Cardiac septum (tissue), 1 donor: ENCODE measurements at places on chromosomes 6 and 20. TPM values are rescaled to one million over a fixed set of nuclear protein-coding genes. Genes with fewer than 3 reads are reported as not detected.

GRCh38 chr6:56838965-56839364, 115.9 kb upstream of the BEND6 start:
- no peak for DNase-seq

- DNase-seq = no peak
Observed at GRCh38 chr6:153032255-153032882, 29.9 kb upstream of the MTRF1L start.

- peak; percentile 9 for DNase-seq
Observed at GRCh38 chr20:47126709-47127108, 229.8 kb downstream of the ZMYND8 start.

DNA sequence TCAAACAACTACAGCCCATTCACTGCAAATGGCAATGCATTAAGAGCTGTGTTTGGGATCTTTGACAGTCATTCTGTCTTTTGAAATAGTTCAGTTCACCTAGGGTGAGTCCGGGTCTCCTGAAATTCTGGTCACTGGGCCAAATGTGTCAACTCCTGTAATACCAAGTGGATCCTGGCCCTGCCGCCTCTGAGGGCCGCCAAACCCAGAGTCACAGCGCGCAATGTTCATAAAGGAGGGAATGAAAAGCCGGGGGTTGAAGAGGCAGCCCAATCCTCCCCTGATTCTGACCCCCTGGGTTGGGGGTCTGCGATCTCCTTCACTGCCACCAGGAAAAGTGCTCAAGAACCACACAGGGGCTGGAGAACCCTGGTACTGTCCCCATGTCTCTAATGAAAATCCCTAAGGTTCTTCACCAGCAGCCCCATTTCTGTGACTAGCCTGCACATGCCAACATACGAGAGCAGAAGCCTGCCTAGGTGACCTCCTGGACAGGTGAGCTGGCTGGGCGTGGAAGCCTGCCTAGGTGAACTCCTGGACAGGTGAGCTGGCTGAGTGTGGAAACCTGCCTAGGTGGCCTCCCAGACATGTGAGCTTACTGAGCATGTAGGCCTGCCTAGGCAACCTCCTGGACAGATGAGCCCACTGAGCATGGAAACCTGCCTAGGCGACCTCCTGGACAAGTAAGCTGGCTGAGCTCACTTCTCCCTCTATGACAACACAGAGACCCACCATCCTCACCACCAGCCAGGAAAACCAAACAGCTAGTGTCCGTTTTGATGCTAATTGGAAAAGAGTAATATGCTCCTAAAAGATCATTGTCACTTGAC, 16.1 kb upstream of the APMAP start:
- peak; percentile 60 for DNase-seq

GRCh38 chr20:11483697-11484096, 434.0 kb upstream of the BTBD3 start:
- DNase-seq = no peak

- no peak for DNase-seq
Observed at GRCh38 chr20:3235666-3236324, 3.2 kb downstream of the SLC4A11 start.

GRCh38 chr20:57445774-57446173, 54.6 kb downstream of the RBM38 start:
- DNase-seq = no peak

DNA sequence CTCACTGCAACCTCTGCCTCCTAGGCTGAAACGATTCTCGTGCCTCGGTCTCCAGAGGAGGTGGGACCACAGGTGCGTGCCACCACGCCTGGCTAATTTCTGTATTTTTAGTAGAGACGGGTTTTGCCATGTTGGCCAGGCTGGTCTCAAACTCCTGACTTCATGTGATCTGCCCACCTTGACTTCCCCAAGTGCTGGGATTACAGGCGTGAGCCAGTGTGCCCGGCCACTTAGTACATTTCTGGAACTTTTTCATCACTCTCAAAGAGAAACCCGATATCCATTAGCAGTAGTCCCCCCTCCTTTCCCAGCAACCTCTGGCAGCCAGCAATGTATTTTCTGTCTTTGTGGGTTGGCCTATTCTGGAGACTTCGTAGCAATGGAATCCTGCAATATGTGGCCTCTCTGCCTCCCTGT, 109.8 kb downstream of the JARID2 start:
- no peak for DNase-seq

DNA sequence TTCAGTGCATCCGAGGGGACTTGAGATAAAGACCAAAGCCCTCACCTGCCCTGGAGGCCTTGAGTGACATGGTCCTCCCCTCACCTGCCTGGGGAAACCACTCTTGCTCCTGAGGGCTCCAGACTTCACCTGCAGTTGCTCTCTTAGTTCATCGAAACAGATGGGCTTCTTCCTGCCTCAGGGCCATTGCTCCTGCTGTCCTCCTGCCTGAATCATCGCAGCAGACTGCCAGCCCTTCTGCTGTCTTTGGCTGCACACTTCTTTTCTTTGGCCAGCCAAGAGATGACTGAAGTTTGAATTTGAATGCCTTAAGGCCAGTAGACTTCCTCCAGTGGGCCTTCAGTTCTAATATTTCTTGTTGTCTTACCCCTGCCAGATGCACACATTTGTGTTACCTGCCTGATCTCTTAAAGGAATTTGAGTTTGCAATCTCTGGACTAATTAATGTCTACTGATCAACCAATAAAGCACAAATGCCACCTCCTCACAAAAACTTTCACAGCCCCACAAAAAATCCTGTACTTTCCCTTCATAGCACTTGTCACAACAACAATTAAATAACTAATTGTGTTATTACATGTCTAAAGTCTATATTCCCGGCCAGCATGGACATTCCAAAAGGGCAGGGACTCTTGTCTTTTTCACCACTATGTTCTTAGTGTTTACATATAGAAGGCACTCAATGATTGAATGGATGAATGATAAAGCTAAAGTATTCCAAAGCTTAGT, 56.7 kb upstream of the SGK1 start:
- no peak for DNase-seq

DNA sequence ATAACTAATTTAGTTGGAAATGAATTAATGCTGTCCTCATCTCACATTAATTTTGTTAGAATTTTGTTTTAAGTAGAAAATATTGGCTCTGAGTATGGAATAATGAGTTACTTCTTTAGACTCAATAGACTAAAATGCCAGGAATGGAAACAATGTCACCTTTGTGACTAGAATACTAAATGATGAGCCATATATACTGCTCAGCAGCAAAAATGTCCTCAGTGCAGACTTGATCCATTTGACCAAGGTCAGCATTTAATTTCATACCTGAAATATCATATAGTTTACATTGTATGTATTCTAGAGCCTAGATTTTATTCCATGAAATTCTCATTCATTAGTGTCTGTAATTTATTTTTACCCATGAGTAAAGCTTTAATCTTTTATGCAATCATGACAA, 217.7 kb downstream of the ADGRB3 start:
- DNase-seq = no peak

- no peak for DNase-seq
Observed at GRCh38 chr6:106735136-106735633, 105.8 kb downstream of the QRSL1 start.

DNA sequence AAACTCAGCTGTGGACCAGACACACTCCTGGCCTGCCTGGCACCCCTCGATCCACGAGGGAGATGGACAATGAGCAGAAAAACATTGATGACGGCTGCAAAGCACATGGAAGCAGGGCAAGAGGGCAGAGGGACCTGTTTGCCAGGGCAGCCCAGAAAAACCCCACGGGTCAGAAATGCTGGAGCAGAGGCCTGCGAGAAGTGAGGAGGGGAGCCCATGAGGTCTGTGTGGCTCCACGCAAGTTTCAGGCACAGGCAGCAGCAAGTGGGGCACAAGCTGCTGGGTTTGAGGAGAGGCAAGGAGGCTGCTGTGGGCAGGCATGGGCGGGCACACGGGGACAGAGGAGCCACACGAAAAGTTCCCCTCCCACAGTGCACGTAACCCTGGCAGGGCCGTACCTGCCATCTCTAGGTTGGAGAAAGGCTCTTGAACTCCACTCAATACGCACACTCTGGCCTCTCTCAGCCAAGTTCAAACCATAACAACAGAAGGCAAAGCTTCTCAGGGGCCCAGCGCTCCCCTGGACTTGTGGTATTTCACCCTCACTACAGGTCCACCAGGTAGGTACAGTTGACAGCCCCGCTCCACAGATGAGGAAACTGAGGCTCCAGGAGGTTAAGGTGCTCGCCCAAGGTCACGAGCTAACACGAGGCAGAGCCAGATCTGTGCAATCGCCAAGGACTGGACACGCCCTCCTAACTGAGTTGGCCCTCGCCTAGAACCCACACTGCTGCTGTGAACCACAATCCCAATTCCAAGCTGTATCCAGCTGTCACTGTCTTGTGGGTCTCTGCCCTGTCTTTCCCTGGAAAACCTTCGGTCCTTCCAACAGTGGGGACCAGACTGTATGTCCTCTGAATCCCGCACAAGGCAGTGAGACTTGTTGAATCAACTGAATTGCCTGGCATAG, 108.2 kb downstream of the NOL4L start:
- no peak for DNase-seq

- DNase-seq = no peak
Observed at GRCh38 chr6:132936646-132937045, 122.3 kb downstream of the RPS12 start.

DNA sequence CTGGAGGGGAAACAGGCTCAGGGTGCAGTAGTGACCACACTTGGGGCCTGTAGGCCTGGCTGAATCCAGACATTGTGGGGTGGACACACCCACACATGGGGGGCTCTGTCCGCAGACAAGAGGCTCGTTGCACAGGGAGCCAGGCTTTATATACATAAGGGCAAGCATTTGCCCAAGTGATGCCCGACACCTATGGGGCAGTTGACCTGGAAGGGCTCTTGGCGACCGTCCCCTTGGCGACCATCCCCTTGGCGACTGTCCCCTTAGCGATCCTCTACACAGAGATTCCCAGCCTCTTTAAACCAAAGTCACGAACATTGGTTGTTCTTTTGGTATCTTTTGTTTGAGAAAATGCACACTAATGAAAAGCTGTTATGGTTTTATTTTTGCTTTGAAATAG, 2.7 kb downstream of the TOX2 start:
- peak; percentile 68 for DNase-seq

- no peak for DNase-seq
Observed at GRCh38 chr6:70424291-70424690, 11.0 kb downstream of the FAM135A start.

DNA sequence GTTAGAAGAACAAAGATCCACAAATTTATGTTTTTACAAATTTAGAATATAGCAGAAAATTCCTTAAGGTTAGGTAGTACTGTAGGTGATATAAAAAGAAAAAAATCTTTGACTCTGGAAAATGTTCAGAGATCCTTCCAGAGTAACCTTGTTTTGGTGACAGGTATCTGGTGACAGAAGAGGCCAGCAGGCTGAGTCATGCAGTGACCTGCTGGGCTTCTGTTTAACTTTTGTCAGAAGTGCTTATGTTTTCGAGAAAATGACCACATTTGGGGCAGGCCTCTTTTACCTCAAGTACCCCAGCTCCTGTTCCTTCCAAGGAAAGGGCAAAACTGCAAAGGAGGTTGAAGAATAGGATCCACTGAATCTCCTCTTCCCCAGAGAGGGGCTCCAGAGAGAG, 10.5 kb upstream of the CLDN20 start:
- DNase-seq = no peak

GRCh38 chr20:43558412-43559146, at the start of gene SGK2:
Gene SGK2 (plus strand): TSS chr20:43559027. CDS start chr20:43566496, 7,469 bp downstream.
- peak; percentile 65 for DNase-seq

GRCh38 chr6:29941471-29941870, 861 bp upstream of the HLA-A start:
- DNase-seq = no peak

DNA sequence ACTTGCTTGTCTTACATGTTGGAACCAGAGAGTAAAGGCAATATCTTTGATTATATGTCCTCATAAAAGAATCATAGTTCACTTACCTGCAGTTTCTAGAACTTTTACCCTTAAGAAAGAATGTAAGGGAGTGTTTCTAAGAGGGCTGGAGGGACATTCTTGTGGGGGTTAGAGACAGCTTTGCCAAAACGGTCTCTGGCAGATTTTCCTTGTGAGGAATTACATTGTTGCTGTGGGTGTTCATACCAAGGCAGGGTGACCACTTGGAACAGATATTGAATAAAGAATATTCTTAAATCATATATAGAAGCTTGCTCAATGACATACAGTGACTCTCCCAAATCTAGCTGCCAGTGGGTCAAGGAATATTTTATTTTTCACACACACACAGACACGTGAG, 517.6 kb upstream of the SOX4 start:
- no peak for DNase-seq

GRCh38 chr6:52363228-52363867, 1.4 kb downstream of the PAQR8 start:
- DNase-seq = no peak

- DNase-seq = no peak
Observed at GRCh38 chr6:158680015-158680414, 30.2 kb downstream of the SYTL3 start.

DNA sequence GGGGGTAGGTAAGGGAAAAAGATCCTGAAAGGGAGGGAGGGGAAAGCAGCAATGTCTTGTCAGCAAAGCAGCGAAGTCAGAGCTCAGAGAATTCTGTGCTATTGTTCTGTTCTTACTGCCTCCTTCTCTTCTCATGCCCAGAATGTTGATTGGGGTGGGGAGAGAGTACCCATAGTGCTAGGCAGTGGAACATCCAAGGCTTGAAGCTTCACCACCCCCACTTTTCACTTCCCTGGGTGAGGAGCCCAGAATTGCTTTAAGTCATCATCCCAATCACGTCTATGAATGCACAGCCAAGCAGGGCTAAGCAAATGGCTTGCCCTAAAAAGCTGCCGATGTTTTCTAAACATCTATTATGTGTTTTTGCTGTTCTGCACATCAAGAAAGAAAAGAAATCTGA, 16.5 kb downstream of the REPS1 start:
- DNase-seq = no peak

- no peak for DNase-seq
Observed at GRCh38 chr20:47531458-47531857, 29.8 kb downstream of the NCOA3 start.

- no peak for DNase-seq
Observed at GRCh38 chr6:52489881-52490280, 69.7 kb downstream of the EFHC1 start.

DNA sequence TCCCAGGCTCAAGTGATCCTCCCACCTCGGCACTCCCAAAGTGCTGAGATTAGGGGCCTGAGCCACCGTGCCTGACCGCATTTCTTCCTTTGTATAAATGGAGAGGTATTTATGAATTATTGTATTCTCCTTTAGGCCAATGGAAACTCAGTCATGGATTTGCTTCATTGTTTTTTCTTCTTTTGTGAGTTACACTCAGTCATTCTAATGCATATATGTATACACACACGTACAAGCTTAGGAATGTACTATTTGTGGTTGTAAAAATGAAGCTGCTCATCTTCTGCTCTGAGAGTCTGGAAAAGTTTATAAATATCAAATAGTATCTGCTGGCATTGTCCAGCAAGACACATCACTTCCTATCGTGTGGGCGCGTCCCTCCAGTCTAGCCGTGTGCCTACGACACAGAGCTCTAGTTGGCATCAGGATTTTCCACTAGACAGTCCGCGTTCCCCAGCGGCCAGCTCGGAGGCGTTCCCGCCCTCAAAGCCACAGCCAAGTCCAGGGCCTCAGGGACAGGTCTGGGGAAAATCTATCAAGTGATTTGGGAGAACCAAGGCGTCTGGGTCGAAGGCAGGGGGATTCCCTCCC, 215.2 kb downstream of the NFATC2 start:
- no peak for DNase-seq

The SLC26A8 gene
- 0.13 TPM for total RNA-seq

The AVP gene
- total RNA-seq = not detected

The MUC22 gene
- not detected for total RNA-seq

The UBE2C gene
- 0.38 TPM for total RNA-seq

The VIP gene
- total RNA-seq = 0.67 TPM

The TAP1 gene
- 18.1 TPM for total RNA-seq

The SIRPB1 gene
- total RNA-seq = 0.92 TPM

The RAB44 gene
- total RNA-seq = 0.11 TPM

The NSFL1C gene
- 64.0 TPM for total RNA-seq

The RNGTT gene
- total RNA-seq = 7.9 TPM

The SLC13A3 gene
- 0.57 TPM for total RNA-seq
